Erythroblast (primary cell): ENCODE measurements at places on chromosomes 5 and 9.

- peak; percentile 84 for DNase-seq
These were observed 1.4 kb downstream of the KIF20A start for GRCh38 chr5:138180183-138180782.

DNA sequence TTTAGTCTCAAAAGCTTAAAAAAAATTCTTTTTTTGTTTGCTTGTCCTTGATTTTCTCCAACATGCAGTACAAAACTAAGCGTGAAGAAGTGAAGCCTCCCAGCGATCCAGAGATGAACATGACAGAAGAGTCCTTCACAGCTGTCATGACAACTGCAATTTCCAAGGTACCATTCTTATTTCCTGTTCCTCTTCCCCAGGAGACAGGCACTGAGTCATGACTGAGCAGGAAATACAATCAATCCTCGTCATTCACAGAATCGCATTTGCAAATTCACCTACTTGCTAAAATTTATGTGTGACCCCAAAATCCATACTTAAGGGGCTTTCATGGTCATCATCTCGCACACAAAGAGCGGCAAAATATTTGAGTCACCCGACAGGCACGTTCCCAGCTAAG is 77.3 kb downstream of the SLC1A1 start:
- no peak for DNase-seq

DNA sequence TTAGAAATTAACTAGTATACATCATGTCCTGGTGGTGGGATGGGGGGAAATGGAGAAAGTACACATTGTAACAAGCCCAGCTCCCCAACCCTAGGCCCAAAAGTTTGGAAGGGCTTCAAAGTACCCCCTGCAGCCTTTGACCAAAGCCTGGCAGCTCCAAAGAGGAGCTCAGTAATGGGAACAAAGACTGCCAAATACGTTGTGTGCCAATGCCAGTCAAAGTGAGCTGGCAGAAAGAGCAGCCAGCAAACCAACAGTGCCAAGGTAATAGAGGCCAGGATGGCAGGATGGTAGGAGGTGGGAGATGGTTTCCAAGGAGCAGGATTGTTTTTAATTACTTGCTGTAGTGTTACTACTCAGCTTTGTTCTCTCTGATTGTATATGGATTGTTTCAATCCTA is 248.3 kb downstream of the COX7C start:
- no peak for DNase-seq

DNA sequence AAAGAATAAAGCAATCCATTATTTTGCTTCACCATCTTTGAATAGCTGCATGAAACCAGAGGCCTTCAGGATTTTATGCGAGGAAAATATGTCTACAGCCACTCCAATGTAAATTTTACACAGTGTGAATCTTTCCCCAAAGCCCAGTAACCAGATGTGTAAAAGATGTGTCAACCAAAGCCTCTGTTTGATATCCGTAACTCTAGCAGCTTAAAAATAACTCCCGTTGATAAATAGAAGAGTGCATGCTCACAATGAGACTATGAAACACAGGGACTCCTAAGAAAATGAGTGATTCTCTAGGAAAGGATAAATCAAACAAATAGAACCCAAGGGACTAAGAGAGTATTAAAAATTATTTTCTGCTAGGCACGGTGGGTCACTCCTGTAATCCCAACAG is 60.0 kb upstream of the NPR3 start:
- no peak for DNase-seq

DNA sequence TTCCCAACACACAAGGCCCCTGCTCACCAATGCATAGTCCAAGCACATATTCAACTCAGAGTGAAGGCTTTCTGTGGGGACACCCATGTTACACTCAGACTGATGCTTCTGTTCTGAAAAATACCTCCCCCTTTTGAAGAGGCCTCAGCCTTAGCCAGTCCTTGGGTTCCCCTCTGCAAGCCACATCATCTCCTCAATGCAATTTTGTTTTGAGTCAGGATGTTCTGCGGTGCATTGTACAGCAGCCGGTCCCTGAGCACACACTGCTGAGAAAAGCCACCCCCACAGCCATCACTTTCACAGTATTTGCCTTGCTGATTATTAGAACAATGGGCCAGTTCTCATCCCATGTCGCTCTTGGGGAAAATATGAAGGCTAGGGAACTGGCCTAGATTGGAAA is 241.2 kb downstream of the FAM114A2 start:
- DNase-seq, result no peak

- no peak for DNase-seq
These were observed 42.4 kb upstream of the PHYKPL start for GRCh38 chr5:178274781-178275537.

DNA sequence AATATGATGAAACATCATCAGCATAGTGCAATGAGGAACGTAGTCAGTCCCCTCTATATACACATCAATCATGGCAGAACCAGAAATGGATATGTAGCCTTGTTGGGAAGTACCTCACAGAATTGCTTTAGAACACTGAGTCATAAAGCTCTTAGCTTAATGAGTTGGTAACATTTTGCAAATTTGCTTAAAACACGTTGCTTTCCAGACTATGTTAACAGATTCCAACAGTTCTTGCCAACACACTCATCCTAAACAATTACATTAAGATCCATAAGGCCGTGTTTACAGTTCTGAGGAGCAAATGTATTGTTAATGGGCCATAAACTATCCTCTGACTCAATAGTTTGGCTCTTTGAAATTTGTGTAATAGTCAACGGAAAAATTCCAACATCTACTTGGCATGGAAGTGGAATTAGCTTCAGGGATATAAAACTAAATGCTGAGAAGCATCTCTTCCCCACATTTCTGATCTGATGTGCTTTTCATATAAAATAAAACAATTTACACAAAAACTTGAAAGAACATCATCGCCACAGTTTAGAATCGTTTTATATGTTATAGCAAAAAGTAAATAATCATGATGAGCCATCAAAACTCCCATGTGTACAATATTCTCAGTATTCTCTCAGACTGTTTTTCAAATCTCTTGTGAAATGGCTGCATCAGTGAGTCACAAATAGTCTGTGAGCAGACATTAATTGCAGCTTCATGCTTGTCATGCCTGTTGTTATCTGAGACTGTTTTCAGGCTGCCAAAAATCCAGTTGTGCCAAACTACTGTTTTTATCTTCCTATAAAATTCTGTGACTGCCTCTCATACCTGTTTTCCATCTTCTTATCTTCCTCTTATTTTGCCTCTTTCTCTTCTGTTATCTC is 291.9 kb downstream of the COX7C start:
- DNase-seq, result no peak

DNA sequence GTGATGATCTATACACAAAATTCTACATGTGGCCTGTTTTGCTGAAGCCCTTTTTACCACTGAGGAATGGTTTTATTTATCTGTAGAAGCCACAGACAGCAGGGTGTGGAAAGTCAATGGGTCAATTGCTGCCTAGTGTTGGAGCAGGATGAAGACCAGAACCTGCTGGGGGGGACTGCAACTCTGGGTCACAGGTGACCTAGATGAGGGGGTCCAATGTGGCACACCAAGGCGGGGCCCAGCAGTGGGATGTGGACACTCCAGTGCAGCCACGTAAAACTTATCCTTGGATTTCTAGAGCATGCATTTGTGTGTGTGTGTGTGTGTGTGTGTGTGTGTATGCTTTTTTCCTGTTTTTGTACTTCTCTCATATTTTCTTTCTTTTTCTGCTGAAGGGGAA is 147.5 kb upstream of the PHYKPL start:
- no peak for DNase-seq

DNA sequence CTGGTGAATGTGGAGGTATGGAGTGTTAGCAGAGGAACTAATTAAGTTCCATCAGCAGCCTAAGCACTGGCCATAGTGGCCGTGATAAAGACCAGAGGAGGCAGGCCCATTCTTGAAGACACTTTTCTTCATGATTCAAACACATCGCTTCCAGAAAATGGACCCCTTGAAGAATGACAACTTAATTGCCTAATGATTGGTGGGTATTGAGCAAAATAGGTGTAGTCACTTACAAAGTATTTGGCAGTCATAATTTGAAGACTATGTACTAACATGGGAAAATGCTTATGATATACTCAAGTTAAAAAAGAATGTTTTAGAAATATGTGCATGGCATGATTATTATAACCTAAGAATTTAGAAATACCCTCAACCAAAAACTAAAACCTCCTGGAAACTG is 44.8 kb downstream of the MEGF10 start:
- no peak for DNase-seq

GRCh38 chr5:159017786-159018185 is 81.9 kb downstream of the EBF1 start:
- DNase-seq, result peak; percentile 6

GRCh38 chr9:91113016-91113415 is 248.7 kb downstream of the AUH start:
- no peak for DNase-seq

- DNase-seq, result no peak
These were observed 27.1 kb downstream of the CEP72 start for GRCh38 chr5:639253-639530.

DNA sequence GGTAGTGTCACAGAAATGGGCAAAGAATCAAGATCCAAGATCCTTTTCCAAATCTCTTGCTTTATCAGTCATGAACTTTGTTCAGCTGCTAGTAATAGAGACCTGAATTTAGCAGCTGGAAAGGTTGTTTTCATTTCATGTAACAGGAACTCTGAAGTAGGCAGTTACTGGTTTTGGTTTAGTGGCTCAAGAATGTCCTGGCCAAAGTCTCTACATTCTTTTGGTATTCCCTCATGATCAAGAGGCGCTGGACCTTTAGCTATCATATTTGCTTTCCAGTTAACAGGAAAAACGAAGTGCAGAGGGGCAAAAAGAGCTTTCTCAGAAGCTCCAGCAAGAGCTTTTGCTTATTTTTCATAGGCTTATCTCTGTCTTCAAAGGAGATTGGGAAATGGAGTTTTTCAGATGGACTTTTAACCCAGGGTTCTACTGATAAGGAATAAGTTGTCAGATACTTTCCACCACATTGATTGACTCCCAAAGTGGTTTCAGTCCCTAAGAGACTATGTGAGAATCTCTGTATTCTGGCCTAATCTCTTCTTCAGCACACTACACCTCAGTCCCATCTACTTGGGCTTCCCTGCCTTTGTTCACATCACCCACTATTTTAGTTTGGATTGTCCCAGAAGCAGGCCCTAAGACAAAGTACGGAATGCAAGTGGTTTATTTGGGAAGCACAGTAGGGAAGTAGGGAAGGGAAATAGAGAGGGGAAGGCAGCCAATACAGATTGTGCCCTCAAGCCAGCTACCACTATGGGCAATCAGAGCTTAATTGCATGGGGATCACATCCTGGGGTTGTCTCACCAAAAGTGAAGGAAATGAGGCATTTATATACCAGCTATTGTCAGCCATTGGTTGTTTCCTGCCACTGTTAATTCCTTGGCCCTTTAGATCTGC is 359.3 kb downstream of the LRRC70 start:
- DNase-seq, result no peak

DNA sequence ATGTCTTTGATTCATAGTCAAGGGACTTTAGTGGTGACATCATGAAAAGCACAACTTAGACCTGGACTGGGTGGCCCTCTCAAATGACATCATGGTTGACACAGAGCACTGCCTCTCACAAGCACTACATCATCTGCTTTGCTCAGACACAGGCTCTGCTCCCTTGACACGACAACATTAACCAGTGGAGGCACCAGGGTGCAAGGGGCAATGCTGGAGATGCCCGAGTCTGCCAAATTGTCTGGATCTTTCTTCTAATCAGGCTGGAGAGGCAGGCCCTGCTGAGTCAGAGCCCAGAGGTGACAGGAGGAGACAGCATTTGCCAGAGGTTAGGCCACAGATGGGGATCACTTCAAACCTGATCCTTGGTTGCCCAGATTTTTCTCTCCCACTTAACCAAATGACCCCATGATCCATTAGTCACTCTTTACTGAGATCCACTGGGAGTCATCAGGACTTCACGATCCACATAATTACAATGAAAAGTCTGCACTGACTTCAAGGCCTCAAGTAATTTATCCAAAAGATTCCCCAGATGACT is 174.4 kb downstream of the SLIT3 start:
- no peak for DNase-seq

DNA sequence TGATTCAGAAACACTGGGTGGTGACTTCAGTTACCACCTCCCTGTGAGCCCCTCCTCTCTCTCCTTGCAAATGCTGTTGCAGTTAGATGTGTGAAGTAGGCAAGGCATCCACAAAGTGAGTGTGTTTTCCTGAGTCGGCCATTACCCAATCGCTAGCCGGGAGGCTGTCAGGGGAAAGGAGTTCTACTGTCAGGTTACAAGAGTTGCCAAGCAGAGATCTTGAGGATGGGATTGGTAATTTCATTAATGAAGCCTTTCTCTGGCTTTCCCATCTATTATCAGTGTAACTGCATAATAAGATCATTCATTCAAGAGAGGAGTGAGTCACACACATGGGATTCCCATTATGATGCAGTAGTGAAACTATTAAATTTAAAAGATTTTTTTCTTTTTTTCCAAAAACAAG is 106.9 kb downstream of the GLDC start:
- DNase-seq, result no peak

DNA sequence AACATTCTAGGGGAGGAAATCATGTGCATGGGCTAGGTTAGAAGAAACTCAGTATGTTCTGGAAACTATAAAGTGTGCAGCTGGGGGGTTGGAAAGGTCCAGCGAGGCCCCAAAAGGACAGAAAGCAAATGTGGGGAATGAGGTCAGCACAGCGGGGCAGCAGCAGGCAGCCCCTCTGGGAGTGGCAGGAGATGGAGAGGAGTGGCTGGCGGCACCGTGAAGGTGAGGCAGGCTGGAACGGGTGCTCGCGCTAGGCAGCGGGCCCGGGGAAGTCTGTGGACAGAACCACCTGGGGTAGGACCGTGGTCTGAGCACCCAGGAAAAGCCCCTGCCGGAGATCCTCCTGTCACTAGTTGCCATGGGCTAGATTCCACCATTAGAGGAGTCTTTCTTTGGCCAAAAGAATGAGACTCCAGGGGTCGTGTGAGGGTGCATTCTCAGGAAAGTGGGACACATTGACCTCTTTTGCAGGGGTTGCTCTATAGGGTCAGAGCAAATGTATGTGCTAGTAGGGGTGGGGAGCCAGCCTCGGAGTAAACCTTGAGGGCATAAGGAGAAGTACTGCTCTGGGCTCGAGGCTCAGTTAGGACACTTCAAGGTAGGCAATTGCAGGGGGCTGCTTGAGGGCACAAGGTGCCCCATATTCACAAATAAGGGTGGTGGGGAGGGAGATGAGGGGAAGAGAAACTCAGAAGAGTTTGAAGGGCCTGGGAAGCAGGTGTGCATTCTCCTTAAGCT is 61.2 kb downstream of the IL6ST start:
- DNase-seq, result no peak

- no peak for DNase-seq
These were observed 18.4 kb downstream of the CEL start for GRCh38 chr9:133080161-133080560.

GRCh38 chr9:33024966-33025571 is at the start of gene DNAJA1:
Gene DNAJA1, plus strand, starts transcription at chr9:33025273. Its CDS starts 1,212 bp downstream, at chr9:33026485.
- peak; percentile 96 for DNase-seq

DNA sequence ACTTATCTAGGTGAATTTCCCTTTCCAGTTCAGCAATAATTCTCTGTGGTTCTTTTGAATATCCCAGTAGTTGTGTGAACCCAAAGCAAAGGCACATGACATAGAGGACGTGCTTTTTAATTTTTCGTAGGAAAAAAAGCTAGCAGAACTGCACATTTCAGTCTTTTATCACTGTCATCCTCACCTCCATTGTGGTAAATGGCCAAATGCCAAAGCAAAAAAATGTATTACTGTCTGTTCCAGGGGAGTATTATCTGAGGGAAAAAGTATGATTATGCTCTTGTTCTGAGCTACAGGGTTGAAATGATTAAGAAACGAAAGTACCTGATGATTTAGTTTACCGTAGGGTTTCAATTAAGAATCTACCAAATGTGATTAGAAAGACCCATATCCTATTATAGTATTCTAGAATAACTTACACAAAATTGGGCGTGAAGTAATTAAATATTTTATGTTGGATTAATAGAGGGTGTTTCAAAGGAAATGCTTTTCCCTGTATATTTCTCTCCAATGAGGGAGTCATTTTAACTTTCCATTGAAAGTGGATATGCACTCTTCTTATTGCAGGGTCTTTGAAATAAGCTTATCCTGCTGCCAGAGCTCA is 62.7 kb downstream of the CAVIN4 start:
- no peak for DNase-seq
